ENCODE measurements at places on chromosomes 4 and X. TPM values are rescaled to one million over a fixed set of nuclear protein-coding genes. Genes with fewer than 3 reads are reported as not detected.

SMIM31 gene
- not detected for total RNA-seq

RAB9A gene
- total RNA-seq, result 29.4 TPM

PRDM8 gene
- total RNA-seq, result 11.9 TPM

FRG1 gene
- 25.2 TPM for total RNA-seq

ADGRG4 gene
- total RNA-seq, result not detected

COX7B gene
- 363 TPM for total RNA-seq

TMEM184C gene
- total RNA-seq, result 55.3 TPM

EDA gene
- 0.23 TPM for total RNA-seq

RIBC1 gene
- total RNA-seq, result 0.14 TPM

SPANXC gene
- not detected for total RNA-seq

DUSP21 gene
- total RNA-seq, result not detected

HSFX2 gene
- not detected for total RNA-seq

HTN1 gene
- not detected for total RNA-seq

GIMD1 gene
- not detected for total RNA-seq

ERAS gene
- not detected for total RNA-seq

SCD5 gene
- 12.2 TPM for total RNA-seq

DCX gene
- not detected for total RNA-seq

MAD2L1 gene
- total RNA-seq, result 2.4 TPM

SLC26A1 gene
- 0.09 TPM for total RNA-seq

GAB3 gene
- 3.5 TPM for total RNA-seq

FGF13 gene
- not detected for total RNA-seq

CSN2 gene
- total RNA-seq, result not detected

TRMT2B gene
- total RNA-seq, result 9.8 TPM

NOP14 gene
- 34.8 TPM for total RNA-seq

CNKSR2 gene
- 2.4 TPM for total RNA-seq

GPR119 gene
- total RNA-seq, result not detected

SLC10A6 gene
- not detected for total RNA-seq

NAAA gene
- total RNA-seq, result 82.8 TPM

PNMA5 gene
- total RNA-seq, result not detected

TMPRSS11B gene
- total RNA-seq, result not detected

GSX2 gene
- total RNA-seq, result not detected

CITED1 gene
- 0.23 TPM for total RNA-seq

ATRX gene
- total RNA-seq, result 101 TPM

MTNR1A gene
- 0.23 TPM for total RNA-seq

TACR3 gene
- not detected for total RNA-seq

RAI2 gene
- not detected for total RNA-seq

PRSS12 gene
- 120 TPM for total RNA-seq

ZNF275 gene
- total RNA-seq, result 16.1 TPM

ARX gene
- total RNA-seq, result not detected

STATH gene
- not detected for total RNA-seq

PAGE5 gene
- total RNA-seq, result not detected

HTT-AS gene
- total RNA-seq, result not detected

CYLC1 gene
- not detected for total RNA-seq

MUC7 gene
- not detected for total RNA-seq

CXCL8 gene
- total RNA-seq, result 187 TPM

FGF5 gene
- 33.6 TPM for total RNA-seq
